Left colon (tissue), 2 donors: ENCODE measurements at places on chromosomes 6 and 20. TPM values are rescaled to one million over a fixed set of nuclear protein-coding genes. Genes with fewer than 3 reads are reported as not detected.

DNA sequence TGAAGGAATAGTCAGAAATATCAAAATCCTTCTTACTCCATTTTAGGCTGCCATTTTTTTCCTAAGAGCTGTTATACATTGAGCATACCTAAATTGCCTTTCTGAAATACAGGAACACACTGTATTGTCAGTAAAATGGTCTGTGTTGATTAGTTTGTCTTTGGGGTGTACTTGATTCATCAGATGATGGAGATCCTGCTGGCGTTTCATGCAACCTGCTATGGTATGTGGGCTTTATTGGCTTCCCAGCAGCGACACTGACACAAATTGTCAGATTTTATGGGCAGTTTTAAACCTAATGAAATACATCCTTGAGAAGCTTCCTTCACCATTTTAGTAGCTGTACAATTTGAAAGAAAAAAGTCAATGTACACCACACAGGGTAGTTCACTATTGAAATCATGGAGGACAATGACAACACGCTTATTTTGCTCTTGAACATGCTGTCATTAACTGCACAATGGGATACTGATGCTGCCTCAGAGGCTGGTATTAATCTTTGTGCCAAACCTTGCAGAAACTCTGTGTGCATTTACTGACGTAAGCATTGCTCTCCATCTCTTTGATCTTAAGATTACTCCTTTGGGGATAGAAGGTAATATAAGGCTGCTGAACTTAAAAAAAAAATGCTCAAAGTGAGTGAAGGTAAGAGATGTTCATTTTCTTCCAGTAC is 124.9 kb downstream of the LAMA2 start:
- DNase-seq: no peak

The ERVFRD-1 gene
- 0.14 TPM for total RNA-seq

DNA sequence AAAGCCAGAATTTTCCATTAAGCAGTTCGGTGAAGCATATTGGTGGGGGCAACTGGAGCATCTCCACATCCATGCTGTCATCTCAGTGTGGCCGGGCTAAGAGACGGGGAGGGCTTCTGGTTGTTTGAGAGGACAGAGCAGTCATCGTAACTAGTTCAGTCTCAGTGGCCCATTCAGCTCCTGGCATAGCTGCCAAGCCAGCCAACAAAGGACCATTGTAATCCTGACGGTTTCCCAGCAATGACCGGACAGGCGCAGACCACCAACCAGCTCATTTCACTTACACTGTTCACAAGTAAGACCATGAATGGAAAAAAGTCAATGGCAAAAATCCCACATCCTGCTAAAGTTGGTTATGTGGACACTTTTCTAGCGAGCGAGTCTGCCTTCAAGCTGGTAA is 14.9 kb upstream of the HDDC2 start:
- DNase-seq: no peak

GRCh38 chr20:56587307-56588041 is 41.6 kb upstream of the TFAP2C start:
- DNase-seq: no peak

The IL22RA2 gene
- not detected for total RNA-seq

The GPX6 gene
- not detected for total RNA-seq

DNA sequence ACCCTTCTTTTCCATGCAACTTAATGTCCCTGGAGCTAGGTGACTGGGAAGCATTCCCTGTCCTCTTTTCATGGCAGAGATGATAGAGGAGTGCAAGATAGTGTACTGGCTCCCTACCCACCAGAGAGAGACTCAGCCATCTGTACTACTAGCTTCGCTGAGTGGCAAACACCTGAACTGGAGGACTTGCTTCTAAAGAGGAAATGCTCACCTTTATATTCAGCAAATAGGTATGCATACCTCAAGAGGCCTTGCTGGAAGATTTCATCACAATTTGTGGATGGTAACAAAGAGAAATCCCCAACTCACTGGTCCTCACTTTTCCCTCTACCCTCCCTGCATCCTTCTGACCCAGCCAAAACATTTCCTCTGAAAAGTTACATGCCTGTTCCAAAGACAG is 124.1 kb downstream of the FOXA2 start:
- no peak for DNase-seq

The F13A1 gene
- 56.8 TPM for total RNA-seq

DNA sequence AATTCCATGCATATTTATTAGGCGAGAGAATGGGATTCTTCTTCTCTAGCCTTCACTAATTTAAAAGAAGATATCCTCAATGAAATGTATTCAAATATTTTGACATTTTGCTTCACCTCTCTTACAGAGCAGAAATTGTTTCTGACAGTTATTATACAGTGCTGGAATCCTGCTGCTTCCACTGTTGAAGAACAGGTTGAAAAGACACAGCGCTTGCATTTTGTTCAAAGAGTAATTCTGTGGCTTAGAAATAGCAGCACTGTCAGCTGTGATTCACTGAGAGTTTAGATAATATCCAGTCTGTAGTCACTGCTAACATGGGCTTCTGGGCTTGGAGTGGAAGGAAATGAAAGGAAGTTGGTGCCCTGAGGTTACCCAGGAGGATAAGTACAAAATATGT is 117.1 kb upstream of the FBXL4 start:
- DNase-seq: no peak

DNA sequence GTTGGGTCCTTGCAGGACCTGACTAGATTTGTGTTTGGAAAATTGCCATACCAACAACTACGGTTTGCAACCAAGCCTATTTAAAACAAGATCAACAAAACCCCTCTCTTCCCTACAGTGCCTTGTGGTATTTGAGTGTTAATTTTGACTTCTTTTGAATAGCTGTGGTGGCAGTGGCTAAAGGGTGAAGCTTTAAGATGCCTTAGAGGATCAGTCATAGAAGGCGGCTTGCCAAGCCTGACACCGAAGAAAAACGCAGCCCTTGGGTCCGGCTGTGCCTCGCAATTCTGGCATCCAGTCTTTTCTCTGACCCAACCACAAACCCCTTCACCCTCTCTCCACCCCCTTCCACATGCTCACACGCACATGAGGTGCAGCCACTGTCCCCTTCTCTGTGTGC is 32.6 kb downstream of the BMP6 start:
- DNase-seq: no peak

- DNase-seq: no peak
Observed at GRCh38 chr6:99308788-99309187, 40.7 kb downstream of the FAXC start.

DNA sequence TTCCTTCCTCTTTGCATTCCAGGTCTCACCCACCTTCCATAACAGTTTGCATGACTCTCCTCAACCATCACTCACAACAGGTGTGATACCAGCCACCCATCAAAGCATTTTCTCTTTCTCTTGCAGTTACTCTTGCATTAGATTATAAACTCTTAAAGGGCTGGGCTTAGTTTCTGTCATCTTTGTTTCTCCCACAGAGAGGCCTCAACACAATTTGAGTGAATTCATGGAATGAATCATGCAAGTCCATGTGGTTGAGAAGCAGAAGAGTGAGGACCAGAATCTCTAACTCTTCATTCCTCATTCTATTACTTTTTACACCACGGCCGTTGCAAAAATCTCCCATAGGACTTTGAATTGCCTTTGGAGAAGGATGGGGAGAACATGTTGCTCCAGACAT is 31.4 kb downstream of the OGFRL1 start:
- no peak for DNase-seq

The TRIM38 gene
- total RNA-seq: 9.6 TPM

The TRAPPC3L gene
- not detected for total RNA-seq

The ID4 gene
- total RNA-seq: 7.1 TPM

- peak; percentile 37 for DNase-seq
Observed at GRCh38 chr20:48760403-48760983, 67.3 kb downstream of the PREX1 start.

The ZBTB46 gene
- total RNA-seq: 5.6 TPM

GRCh38 chr6:141195251-141195832 is 937.4 kb upstream of the GJE1 start:
- no peak for DNase-seq

- peak; percentile 15 for DNase-seq
Observed at GRCh38 chr6:100952006-100952405, 70.9 kb upstream of the ASCC3 start.

DNA sequence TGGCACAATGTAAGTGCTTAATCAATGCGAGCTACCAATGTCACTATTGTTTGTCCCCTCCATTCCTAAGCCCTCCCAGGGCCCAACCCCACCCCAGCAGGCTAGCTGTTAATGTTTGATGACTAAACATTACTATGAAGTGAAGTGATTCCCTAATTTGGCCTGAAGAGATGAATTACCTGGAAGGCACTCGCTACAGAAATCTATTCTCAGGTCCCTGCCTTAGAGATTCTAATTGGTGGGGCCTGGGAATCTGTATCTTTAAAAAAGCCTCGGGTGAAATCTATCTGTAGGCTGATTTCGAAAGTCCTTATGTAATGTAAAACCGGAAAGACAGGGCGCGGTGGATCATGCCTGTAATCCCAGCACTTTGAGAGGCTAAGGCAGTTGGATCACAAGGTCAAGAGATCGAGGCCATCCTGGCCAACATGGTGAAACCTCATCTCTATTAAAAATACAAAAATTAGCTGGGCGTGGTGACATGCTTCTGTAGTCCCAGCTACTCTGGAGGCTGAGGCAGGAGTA is 16.9 kb upstream of the SNAI1 start:
- no peak for DNase-seq

The ABCC10 gene
- total RNA-seq: 34.6 TPM

DNA sequence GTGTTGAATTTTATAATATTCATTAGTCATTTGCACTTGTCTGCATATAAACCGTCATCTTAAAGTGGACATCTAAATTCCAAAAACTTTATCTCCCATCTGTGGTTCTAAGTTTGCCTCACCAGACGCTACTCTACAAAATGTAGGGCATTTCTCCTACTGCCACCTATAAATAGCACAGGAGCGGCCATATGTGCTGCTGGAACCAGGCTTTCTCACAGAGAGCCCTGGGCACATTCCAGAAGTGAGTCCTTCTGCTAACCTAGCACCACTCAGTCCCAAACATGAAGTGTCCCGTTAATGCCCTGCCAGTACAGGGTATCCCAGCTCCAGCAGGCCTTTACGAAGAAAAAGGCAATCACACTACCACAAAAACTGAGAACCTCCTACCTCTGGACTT is 153.7 kb downstream of the TMEM242 start:
- DNase-seq: no peak

- DNase-seq: no peak
Observed at GRCh38 chr6:165096868-165097267, 212.5 kb downstream of the C6orf118 start.

- peak; percentile 20 for DNase-seq
Observed at GRCh38 chr6:35165630-35166071, 24.5 kb upstream of the TCP11 start.

GRCh38 chr6:134057478-134057877 is 5.1 kb upstream of the SLC2A12 start:
- DNase-seq: no peak

- no peak for DNase-seq
Observed at GRCh38 chr20:51091406-51092195, 68.7 kb upstream of the KCNG1 start.

DNA sequence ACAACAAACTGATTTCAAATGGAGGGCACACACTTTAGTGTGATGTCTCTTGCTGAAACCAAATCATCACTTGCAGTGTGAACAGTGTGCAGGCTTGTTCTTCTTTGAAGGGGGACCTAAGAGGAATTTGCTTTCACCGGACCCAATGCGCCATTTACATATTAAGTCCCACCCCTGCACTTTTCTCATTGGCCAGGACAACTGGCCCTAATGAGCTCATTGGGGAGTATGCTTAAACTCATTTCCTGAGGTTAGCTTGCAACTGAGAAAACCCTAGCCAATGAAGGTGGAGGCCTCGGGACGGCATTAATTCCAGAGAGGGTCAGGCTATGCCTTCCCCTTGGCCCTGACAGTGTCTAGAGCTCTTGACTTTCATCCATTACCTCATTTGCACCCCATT is 58.7 kb downstream of the VEGFA start:
- DNase-seq: no peak

The EPPIN gene
- total RNA-seq: not detected

The KIAA1755 gene
- 0.34 TPM for total RNA-seq

The GLP1R gene
- total RNA-seq: not detected

The IL17A gene
- not detected for total RNA-seq

DNA sequence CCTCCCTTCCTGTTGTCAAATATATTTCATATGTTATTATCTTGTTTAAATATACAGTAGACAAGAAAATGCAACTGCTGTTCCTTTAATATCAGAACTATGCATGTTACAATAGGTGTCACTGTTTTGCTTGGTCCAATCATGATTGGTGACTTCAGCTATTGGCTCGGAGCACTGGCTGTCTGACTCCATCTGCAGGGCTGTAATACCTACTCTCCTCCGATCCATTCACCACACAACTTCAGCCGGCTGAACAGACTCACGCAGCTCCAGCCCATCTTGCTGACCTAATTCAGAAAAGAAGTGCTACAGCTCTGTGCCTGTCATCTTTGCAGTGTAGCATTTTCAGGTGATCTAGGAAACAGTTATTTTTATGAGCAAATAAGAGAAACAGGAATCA is at the start of gene BTBD3:
BTBD3 (plus strand) TSS at position 231 of the 400 bp plus-strand sequence. CDS start 383 bp downstream, outside the sequence.
- DNase-seq: peak; percentile 56

DNA sequence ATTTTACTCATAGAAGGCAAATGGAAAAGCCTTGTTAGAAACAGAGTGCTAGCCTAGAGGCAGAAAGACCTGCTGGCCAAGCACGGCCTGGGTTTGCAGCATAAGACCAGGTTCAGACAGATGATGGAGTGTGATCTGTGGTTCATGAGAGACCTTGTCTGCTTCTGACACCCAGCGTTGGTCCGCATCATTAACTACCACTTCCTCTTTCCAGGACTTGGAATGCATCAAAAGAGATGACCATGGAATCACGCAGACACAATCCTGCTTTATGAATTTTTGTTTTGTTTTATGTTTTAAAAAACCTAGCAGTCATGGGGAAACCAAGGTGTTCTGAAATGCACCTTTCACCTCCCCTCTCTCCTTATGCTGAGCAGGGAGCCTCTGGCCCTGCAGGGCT is 76.8 kb upstream of the SYNDIG1 start:
- no peak for DNase-seq

The GABRR1 gene
- total RNA-seq: 0.11 TPM

DNA sequence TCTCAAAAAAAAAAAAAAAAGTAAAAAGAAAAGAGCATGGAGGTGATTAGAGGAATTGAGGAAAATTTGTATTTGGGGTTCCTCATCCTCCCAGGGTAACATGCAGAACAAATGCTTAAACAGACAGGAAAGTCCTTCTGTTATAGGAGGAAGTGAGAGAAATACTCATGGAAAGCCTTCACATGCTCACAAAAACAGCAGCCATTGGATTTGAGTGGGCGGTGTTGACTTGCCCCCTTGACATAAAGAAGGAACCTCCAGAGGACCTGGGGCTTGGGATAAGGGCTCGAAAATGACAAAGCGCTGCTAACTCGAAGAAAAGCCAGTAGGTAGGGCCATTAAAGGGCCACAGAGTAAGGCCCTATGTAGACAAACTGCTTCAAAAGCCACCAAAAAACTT is 17.5 kb upstream of the SAMHD1 start:
- no peak for DNase-seq
